Activated T-cell treated with anti-CD3 and anti-CD28 coated beads, Interleukin-2, amount 50 U/mL, for 72 hours (primary cell): ENCODE measurements at places on chromosomes 12 and 14. TPM values are rescaled to one million over a fixed set of nuclear protein-coding genes. Genes with fewer than 3 reads are reported as not detected.

Gene PPP4R4
- 6.2 TPM for total RNA-seq

Gene BEGAIN
- 2.8 TPM for total RNA-seq

Gene PLEKHG7
- not detected for total RNA-seq

Gene RILPL1
- total RNA-seq, result 5.4 TPM

Gene TM9SF1
- 27.4 TPM for total RNA-seq

Gene FAM186B
- total RNA-seq, result 0.74 TPM

Gene SCN8A
- total RNA-seq, result 0.79 TPM

Gene ACOT6
- not detected for total RNA-seq

DNA sequence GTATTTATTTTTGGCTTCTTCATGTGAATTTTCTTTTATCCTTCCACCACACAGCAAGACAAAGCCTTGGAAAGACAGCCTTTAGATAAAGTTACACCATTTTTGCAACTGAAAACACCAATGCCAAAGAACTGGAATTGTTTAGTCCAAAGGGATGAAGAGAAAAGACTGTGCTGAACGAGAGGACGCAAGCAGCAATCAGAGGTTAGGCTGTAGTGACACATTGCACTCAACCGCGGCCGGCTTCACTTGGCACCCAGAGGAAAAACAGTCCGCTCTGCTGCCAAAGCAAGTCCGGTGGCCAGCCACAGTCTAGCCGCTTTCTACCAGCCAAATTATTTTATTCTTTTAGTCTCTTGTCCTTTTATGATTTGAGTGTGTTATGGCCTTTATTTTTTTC lies 49.1 kb upstream of the KCNJ8 start:
- no peak for DNase-seq

- peak; percentile 3 for DNase-seq
Observed at GRCh38 chr12:62434494-62435302, 31.9 kb upstream of the MON2 start.

- DNase-seq, result no peak
Observed at GRCh38 chr14:72547999-72548398, 345.9 kb downstream of the DPF3 start.

GRCh38 chr12:57498132-57498502 lies 10.2 kb downstream of the MARS1 start:
- no peak for DNase-seq

DNA sequence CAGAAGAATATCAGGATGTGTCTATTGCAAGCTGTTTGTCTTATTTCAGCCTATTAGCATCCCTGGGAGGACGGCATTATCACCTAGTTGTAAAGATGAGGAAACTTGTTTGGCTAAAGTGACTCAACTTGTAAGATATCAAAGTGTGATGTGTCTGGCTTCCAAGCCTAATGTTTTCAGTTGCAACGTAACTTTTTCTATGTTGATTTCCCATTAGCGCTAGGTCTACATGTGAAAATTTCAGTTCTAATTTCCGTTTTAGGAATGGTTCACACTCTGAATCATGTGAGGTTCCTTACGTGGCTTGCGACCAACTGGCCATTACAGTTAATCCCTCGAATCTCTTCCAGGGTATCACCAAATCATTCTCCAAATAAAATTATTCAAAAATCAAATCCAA lies 58.0 kb downstream of the LLPH start:
- no peak for DNase-seq

DNA sequence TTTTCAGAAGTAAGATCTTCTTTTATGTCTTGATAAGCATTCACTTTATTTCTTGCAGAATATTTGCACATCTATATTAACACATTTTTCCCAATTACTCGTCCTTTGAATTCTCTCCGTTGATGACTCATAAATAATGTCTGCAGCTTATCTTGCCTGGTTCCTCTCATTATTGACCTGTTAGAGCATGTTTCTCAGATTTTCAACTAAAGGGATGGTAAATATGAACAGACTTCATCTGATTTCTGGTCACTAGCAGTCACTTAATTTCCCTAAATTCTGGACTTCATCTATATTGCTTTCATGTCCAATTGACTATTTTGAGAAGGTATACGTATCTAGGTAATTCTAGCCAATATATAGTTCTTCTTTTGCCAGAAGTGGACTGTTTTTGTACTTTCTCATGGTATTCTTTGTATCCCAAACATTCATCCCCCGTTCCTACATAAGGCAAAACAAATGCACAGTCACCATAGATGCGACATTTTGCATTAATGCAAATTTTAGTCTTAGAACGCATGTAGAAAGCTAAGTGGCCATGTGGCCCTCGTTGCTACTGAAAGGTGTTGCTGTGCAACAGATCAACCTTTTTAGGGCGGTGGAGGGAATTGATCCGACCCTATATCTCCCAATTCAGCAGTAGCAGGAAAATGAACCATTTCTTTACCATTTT lies 6.2 kb downstream of the PIK3C2G start:
- no peak for DNase-seq

DNA sequence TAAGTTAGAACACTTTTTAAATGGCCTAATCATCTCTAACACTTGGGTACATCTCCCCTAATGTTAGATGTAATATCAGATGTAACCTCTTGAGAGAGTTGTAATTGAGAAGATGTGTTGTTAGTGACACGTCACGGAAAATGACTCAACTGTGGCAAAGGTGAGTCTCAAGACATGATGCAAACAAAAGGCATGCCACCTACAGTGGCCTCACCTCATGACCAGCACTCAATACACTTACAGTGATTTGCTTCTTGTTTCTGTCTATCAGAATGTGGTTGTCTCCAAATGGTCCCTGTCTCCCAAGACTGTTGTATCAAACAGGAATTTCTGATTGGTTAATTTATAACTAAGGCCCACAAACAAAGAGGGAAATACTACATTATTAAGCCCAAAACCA lies 91.2 kb downstream of the SLC25A21 start:
- no peak for DNase-seq

GRCh38 chr12:111249018-111249370 lies 119.9 kb downstream of the PHETA1 start:
- no peak for DNase-seq

DNA sequence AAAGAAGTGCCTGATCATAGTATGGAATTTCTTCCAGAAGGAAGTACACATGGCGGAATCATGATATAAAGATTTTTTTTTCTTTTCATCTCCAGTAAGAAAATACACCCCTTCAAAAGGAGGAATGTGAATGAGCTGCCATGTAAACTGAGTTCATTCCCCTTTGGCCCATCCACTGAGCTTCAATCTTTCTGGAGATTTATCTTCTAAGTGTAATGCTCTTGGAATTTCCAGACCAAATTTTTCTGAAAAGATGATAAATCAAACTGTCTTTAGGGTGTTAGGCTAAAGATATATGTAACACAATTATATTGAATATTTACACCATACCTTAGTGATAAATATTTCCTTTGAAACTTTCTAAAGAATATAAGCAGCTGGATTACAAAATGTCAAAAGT lies 5.2 kb downstream of the DCN start:
- no peak for DNase-seq

- DNase-seq, result no peak
Observed at GRCh38 chr14:103884854-103885253, 37.5 kb upstream of the PPP1R13B start.

DNA sequence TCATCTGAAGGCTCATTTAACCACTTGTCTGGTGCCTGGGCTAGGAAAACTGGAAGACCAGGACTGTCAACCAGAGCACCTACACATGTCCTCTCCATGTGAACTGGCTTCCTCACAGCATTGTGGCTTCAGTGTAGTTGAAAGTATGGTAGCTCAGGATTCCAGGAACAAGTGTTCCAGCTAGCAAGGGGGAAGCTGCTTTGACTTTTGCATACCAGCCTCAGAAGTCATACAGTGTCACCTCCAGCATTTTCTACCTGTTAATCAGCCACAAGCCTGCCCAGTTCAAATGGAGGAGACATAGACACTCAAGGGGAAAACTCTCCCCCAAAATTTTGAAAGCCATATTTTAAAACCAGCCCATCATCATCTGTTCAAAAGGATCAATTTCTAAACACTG lies 212.8 kb upstream of the CAND1 start:
- DNase-seq, result no peak

DNA sequence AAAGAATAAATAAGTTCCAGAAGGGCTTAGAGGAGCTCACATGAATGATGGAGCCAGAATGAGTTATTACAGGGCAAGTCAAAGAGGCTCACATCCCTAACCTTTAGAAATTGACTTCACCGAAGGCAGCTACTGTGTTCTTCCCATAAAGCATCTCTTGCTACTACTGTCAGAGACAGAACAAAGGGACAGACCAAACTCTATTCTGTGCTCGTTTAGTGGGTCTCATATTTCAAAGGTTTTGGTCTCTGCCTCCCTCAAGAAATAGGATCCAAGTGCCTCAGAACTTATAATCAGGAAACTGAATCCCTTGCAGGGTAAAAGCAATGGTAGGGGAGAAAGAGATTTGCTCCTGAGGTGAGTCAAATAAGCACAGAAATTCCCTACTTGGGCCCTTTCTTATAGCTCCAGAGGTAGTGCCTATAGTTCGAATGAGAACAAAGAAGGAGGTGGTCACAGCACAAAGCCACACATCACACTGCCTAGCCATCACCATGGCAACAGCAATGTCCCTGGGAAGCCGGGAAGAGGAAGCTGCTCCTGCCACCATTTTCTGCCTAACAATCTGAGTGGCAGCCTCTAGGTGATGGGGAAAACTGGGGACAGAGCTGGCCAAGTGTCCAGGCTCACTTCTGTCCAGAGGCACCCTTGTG lies 294.9 kb downstream of the FOXN3 start:
- DNase-seq, result no peak

DNA sequence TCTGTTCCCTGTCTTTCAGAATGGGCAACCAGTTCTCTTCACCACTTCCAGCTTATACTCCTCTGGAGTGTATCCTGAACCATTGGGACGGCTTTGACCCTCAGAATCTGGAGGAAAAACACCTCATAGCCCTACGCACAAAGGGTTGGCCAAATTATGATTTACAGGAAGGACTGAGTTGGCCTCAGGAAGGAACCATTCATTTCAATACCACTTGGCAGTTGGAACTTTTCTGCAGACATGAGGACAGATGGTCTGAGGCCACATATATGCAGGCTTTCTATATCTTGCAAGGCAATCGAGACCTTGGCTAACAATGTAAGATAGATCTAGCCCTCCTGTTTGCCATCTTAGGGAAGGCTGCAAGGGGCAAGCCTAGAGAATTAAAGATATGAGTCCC lies 24.0 kb downstream of the CLECL1 start:
- no peak for DNase-seq

- no peak for DNase-seq
Observed at GRCh38 chr14:51441001-51441400, 201.0 kb downstream of the TMX1 start.

- DNase-seq, result no peak
Observed at GRCh38 chr14:72462056-72462455, 431.8 kb downstream of the DPF3 start.

GRCh38 chr12:132144810-132145168 lies 532 bp downstream of the NOC4L start:
- no peak for DNase-seq

GRCh38 chr12:76706761-76707160 lies 57.2 kb upstream of the ZDHHC17 start:
- no peak for DNase-seq

DNA sequence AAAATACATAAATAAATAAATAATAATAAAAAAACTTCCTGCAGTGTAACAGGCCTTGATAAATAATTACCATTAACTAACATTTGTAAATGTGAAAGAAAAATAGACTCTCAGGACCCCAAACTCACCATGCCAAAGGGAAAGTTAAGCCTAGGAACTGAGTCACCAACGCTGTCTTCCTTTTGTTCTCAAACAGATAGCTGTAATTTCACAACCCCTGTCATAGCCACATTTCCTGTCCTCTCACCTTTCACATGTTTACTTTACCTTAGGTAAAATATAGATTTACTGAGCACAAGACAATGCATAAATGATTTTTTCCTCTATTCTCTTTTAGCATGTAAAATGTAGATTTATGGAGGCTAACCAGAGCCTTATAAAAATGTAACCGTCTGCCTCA lies 35.9 kb upstream of the CHST11 start:
- peak; percentile 34 for DNase-seq

DNA sequence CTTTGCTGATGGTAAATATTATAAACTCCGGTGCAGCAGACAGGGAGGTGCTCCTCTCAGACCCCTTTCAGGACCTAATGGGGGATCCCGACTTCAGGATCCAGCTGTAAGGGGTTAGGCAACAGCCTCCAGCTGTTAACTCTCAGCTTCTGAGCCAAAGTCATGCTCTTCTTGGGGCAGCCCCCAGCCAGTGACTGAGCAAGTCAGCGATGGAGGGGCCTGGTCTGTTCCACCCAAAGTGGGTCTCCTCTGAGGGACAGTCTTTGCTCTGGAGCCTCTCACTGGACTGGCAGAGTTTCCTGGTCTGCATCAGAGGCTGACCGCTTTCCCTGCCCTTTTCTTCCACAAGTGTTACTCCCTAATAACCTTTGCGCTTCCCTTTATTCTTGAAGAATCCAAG lies 184.2 kb upstream of the DIO3 start:
- no peak for DNase-seq
